Left lobe of liver (tissue), 2 donors: ENCODE measurements at places on chromosomes 1 and 21.

DNA sequence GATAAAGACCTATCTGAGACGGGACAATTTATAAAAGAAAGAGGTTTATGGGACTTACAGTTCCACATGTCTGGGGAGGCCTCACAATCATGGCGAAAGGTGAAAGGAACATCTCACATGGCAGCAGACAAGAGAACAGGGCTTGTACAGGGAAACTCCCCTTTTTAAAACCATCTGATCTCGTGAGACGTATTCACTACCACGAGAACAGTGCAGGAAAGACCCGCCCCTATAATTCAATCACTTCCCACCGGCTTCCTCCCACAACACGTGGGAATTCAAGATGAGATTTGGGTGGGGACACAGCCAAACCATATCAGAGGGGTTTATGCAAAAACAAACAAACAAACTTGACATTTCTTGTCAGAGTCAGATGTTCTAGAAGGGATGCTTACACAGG, 89.7 kb downstream of the PLPP3 start:
- DNase-seq, result no peak

DNA sequence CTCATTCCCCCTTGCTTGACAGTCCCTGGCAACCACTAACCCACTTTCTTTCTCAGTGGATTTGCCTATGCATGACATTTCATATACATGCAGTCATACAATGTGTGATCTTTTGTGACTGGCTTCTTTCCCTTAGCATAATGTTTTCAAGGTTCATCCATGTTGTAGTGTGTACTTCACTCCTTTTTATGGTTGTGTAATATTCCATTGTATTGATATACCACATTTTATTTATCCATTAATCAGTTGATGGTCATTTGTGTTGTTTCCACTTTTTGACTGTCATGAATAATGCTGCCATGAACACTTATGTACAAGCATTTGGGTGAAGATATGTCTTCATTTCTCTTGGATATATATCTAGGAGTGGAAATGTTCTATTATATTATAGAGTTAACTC, 127.7 kb upstream of the GRIK3 start:
- no peak for DNase-seq

DNA sequence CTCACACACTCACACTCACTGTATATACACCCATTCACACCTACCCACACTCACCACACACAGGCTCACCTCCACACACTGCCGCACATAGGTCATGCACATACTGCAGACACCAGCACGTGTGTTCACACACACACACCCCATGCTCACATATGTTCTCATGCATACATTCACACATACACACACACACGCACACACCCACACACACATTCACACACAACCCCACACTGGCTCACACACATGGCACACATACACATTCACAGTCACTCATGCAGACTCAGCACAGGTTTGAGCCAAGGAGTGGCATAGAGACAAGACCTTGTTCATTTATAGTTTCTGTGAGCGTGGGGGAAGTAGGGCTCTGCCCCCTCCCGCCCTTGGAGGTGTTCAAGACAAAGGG, 41.1 kb upstream of the SLC30A1 start:
- no peak for DNase-seq

GRCh38 chr1:1032424-1032823, 12.5 kb downstream of the AGRN start:
- no peak for DNase-seq

- no peak for DNase-seq
Observed at GRCh38 chr1:233224311-233224710, 71.2 kb downstream of the PCNX2 start.

- DNase-seq, result no peak
Observed at GRCh38 chr1:29698033-29698432, 461.7 kb downstream of the PTPRU start.

- no peak for DNase-seq
Observed at GRCh38 chr1:23286401-23286800, 57.7 kb downstream of the HNRNPR start.

- DNase-seq, result no peak
Observed at GRCh38 chr21:36004441-36004840, 55.9 kb downstream of the SETD4 start.

GRCh38 chr1:67536957-67537666, 106.9 kb upstream of the SERBP1 start:
- peak; percentile 77 for DNase-seq

DNA sequence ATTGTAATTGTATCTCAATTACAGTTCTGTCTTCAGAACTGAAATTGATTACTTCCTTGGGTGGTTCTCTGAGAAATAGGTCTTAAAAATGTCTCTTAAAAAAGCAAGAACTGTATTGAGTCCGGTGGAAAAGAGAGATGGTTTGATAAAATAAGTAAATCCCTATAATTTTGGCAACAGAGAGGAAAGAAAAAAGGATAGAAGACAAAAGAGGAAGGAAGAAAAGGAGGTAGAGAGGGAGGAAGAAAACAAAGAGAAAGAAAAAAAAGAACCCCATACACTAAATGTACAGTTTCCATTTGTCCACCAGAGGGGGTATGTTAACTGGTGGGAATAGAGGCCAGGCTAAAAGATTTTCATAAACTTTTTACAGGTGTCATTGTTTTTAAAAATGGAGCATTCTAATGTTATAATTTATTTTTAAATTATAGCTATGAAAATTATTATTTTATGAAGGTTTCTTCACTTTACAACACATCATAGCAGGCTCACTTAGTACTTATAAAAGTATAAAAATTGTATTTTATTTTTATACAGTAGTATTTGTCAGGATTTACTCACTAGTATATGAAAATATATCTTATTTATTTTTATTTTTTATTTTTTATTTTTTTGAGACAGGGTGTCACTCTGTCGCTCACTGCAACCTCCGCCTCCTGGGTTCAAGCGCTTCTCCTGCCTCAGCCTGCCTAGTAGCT, 2.1 kb upstream of the UBE2T start:
- no peak for DNase-seq

DNA sequence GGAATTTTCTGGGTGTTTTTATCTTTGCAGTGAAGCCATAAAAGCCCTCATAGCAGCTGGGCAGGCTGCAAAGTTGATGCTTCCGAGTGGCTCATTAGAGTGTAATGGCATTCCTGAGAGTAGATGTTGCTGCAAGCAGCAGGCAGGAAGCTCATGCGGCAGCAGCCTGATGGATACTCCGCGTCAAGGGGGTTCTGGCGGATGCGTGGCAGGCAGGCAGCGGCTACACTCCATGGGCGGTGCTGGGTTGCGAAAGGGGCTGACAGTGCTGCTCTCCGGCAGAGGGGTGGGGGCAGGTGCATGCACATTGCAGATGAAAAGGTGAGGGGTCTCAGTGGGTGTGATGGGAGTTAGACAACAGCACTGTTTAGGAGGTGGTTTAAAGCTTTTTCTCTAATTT, 93.2 kb upstream of the AJAP1 start:
- no peak for DNase-seq

DNA sequence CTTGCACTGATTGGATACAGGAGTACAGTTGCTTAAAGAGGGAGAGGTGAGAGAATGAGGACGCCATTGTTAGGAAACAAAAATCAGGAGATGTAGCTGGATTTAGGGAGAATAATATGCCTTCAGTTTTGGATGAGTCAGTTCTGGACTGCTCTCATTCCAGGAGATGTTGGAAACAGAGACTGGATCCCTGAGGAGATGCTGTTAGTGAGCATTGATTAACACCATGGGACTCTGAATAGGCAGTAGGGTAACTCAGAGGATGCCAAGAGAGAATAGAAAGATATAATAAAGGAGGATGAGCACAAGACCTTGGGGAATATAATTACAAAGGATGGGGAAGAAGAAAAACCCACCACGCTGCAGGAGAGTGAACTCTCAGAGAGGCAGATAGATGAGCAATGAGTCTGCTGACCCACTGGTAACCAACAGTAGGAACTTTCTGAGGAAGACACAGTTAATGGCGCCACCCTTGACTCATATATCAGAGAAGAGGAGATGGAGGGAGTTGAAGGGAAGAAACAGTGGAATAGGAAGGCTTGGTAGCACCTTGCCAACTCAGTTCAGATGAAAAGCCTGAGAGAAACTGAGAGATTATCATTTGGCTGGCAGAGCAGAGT, 10.5 kb downstream of the KCNJ15 start:
- DNase-seq, result no peak

- DNase-seq, result no peak
Observed at GRCh38 chr1:63906047-63906704, 132.4 kb downstream of the ROR1 start.

DNA sequence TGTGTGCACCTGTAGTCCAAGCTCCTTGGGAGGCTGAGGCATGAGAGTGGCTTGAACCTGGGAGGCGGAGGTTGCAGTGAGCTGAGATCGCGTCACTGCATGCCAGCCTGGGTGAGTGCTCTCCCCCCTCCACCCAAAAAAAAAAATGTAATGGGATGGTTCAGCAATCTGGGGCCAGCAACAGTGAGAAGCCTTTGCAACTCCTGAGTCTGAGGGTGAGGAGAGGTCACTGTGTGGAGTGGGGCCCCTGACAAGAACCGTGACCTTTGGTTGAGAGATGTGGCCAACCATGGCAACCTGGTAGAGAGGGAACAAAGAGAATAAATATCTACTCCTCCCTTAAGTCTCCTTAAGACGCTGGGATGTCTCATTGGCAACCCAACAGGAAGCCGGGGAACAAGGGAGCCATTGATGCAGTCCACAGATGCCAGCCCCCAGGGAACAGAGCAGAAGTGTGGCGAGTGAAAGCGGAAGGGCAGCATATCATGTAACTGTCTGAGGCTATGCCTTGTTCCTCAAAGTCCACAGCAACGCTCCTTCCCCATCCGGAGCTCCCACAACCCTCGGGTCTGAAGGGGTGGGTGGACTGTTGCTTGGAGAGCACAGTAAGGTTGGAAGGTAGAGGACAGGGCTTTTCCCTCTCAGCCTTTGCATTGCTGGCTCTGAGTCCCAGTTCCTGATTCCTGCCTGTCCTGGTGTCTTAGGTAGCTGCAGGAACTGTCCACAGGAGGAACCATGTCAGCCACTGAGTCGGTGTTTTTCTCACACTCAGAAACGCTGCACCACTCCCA, 8.3 kb downstream of the TRNP1 start:
- no peak for DNase-seq

DNA sequence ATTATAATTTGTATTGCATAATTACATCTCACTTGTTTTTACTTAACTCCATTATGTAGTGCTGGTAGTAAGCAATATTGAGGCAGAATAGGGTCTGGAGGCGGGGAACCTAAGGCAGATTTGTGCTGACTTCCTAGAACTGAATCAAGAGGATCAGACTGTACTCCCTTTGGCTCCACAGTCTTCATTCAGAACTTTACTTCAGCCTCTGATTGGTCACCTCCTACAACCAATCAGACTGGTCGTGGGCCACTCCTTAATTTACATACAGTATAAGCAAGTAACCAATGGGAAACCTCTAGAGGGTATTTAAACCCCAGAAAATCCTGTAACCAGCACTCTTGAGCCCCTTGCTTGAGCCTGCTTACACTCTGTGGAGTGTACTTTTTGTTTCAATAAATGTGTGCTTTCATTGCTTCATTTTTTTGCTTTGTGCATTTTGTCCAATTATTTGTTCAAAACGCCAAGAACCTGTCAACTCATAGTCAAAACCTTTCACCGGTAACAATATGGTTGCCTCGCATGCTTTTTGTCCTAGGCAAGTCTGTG, 31.6 kb downstream of the ZBTB8OS start:
- DNase-seq, result no peak

DNA sequence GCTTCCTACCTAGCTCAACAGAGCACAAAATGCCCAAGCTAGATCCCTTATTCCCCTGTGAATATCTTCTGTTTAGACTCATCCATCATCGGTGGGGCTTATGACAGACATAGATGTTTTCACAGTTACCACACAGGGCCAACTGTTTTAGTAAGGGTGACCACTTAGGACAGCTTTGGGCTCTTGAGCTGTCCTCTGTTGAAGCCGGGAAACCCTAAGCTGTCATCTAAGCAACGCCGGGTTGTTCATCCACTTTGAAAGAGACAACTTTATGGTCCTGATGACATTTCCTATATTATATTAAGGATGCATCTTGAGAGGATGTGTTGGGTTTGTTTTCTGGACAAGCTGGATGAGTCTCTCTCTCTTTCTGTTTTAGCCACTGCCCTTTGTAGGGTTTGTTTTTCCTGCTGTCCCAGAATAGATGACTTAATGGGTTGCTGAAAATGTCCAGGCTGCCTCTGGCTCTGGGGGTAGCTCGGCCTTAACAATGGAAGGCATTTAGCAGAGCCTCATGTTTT, 110.5 kb upstream of the UBE2U start:
- no peak for DNase-seq
